ENCODE measurements at places on chromosomes 3 and 15.

GRCh38 chr3:22016197-22016596, 265.2 kb upstream of the ZNF385D start:
- H3K27ac ChIP-seq = no peak overlapping the region
- no peaks in the 10 kb centered on the region for H3K4me1 ChIP-seq
- no peak overlapping the region for H3K4me3 ChIP-seq
- DNase-seq = no peak
- H3K27me3 ChIP-seq = no peaks in the 10 kb centered on the region

DNA sequence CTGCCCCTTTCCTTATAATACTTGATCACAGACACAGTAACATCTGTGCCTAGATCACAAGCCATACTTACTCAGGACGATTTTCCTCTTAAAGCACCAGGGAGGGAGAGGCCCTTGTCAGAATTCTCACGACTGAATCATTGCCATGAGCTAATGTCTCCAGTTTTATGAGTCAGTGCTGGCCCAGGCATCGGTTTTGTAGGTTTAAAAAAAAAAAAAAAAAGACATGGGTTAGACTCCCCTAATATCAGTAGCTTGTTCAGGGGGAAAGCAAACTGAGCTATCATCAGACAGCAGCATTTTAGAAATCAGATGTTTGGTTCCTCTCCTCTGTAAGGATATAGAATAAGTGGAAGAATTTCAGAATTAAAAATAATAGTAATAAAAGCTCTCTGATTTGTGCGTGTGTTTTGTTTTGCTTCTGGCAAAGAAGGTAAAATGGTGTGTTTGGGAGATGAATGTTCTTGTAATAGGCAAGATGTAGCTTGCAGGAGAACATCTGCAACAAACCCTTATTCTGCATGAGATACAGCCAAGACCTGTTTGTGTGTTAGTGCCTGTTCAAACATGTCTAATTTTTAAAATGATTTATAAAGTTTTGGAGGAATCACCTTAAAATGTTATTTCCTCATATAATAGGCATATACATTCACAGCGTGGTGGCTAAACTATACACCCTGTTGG, 193.6 kb downstream of the TP63 start:
- H3K36me3 ChIP-seq = no peaks in the 10 kb centered on the region
- H3K4me1 ChIP-seq = no peaks in the 10 kb centered on the region
- peak; percentile 91 for DNase-seq
- no peak overlapping the region for H3K4me3 ChIP-seq
- no peak overlapping the region for H3K27ac ChIP-seq

GRCh38 chr3:2141482-2141881, 42.8 kb downstream of the CNTN4 start:
- no peak overlapping the region for H3K4me3 ChIP-seq
- DNase-seq = no peak

DNA sequence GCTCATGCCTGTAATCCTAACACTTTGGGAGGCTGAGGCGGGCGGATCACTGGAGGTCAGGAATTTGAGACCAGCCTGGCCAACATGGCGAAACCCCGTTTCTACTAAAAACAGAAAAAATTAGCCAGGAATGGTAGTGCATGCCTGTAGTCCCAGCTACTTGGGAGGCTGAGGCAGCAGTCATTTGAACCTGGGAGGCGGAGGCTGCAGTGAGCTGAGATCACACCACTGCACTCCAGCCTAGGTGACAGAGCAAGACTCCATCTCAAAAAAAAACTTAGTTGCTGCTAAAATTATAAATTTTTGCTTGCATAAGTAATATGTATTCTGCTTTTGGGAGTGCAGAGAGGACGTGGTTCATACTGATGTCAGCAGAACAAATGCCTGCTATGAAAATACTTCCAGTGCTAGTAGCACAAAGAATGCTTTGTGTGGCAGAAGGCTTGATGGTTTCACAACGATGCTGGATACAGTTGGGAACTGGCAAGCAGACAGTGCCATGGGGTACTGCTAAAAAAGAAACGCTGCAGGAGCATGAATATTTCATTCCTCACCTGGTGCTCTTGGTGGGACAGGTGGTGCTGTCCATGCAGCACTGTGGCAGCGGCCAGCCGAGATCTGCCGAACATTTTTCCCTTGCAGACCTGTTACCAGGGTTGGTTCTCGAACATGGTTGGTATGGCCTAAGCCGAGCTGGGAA, 31.1 kb downstream of the FBXL22 start:
- DNase-seq = peak; percentile 47
- H3K36me3 ChIP-seq = peaks cover 27% of the 10 kb centered on the region
- H3K4me1 ChIP-seq = peaks cover 9% of the 10 kb centered on the region

- DNase-seq = peak; percentile 99
- H3K27ac ChIP-seq = peak overlapping the region; percentile 48
- H3K27me3 ChIP-seq = no peaks in the 10 kb centered on the region
- no peaks in the 10 kb centered on the region for H3K36me3 ChIP-seq
- peaks cover 7% of the 10 kb centered on the region for H3K4me1 ChIP-seq
- H3K4me3 ChIP-seq = no peak overlapping the region
Measured at GRCh38 chr3:101902041-101902440, 52.7 kb downstream of the NFKBIZ start.

DNA sequence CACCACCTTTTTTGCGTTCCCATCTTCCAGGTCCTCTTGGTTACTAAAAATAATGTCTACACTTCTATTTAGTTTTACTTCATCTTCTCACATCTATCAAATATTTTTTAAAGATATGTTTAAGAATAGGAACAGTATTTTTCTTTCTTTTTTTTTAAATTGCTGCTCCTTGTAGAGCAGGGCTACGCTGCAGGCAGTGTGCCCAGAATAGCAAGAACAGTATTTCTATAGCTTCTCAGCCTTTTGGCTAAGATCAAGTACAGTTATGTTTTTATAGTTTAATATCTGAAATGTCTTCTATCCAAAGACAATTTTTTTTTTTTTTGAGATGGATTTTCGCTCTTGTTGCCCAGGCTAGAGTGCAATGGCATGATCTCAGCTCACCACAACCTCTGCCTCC, 73.0 kb downstream of the MYO9A start:
- no peak for DNase-seq
- H3K36me3 ChIP-seq = peaks cover 8% of the 10 kb centered on the region
- H3K27ac ChIP-seq = no peak overlapping the region
- no peaks in the 10 kb centered on the region for H3K27me3 ChIP-seq

DNA sequence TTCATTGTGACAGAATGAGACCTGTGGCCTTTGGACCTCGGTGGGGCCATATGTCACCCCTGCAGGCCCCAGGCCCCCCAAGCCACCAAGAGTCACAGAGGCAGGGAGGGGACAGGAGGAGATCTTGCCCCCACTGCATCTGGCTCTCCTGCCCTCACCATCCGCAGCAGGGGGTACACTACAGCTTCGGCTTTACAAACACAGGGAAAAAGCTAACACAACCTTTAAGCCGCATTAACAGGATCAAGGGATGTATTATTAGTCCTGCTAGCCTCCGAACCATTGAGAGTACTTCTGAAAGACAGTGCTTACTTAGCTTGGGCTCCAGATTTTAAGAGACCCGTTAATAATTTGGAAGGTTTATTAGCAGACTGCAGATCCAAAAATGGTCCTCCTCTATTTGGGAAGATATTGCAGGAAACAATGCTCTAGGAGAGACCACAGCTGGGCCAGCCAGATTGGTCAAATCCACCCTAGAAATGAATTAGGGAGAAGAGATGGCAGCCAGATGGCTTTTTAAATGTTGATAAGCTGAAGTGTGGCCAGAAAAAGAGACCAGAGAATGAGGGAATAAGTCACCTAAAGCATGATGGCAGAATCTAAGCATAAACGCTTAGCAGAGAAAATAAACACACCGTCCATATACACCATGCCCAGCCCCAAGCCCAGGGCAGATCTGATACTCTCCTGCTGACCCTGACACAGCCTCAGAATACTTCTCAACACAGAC, 31.5 kb downstream of the SRGAP3 start:
- H3K4me3 ChIP-seq = no peak overlapping the region
- no peak overlapping the region for H3K27ac ChIP-seq
- no peaks in the 10 kb centered on the region for H3K4me1 ChIP-seq

DNA sequence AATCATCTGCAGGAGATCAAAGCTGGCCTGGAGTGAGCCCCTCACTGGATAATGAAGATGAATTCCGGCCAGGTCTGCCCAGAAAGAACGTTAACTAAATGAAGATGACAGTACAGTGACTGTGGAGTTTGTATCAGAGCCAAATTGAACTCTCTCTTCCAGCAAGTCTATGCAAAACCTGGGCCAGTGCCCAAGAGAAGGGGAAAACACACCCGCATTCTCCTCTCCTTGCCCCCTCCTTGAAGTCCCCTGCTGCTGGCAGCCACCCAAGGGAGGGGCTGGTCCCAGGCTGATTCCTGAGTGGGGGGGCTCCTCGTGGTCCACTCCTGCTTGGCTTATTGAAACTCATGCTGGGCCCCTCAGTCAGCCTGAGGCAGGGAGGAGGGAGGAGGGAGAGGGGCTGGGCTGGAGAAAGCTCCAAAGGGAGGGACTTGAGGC, 155.7 kb downstream of the RAB11A start:
- H3K36me3 ChIP-seq = no peaks in the 10 kb centered on the region
- H3K4me1 ChIP-seq = no peaks in the 10 kb centered on the region
- H3K27ac ChIP-seq = no peak overlapping the region

GRCh38 chr15:58064082-58064979, 1.2 kb downstream of the ALDH1A2 start:
- DNase-seq = no peak
- peaks cover 50% of the 10 kb centered on the region for H3K27me3 ChIP-seq
- H3K36me3 ChIP-seq = no peaks in the 10 kb centered on the region

GRCh38 chr15:64029633-64030032, 16.7 kb downstream of the DAPK2 start:
- H3K27me3 ChIP-seq = peaks cover 19% of the 10 kb centered on the region
- DNase-seq = no peak
- H3K36me3 ChIP-seq = no peaks in the 10 kb centered on the region
- no peak overlapping the region for H3K27ac ChIP-seq

DNA sequence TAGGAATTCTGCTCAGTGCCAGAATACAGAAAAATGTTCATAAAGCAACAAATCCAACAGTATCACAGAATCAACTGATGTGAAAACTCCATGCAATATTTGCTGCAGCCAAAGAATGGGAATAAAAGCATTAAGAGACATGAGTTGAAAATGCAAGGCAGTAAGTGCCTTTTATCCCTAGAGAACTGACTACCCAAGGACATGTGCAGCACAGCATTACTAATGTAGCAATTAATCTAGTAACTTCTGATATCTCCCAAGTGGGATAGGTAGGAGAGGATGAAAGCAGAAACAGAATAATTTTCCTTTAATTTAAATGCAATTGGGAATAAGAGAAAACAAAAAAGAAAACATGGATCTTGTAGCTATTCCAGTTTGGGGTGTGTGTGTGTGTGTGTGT, 497.5 kb upstream of the CBLB start:
- no peak overlapping the region for H3K27ac ChIP-seq
- H3K27me3 ChIP-seq = no peaks in the 10 kb centered on the region
- no peaks in the 10 kb centered on the region for H3K36me3 ChIP-seq
- H3K4me1 ChIP-seq = no peaks in the 10 kb centered on the region
- no peak overlapping the region for H3K4me3 ChIP-seq

- H3K27ac ChIP-seq = no peak overlapping the region
- DNase-seq = no peak
- no peaks in the 10 kb centered on the region for H3K4me1 ChIP-seq
- H3K36me3 ChIP-seq = no peaks in the 10 kb centered on the region
- H3K27me3 ChIP-seq = no peaks in the 10 kb centered on the region
Measured at GRCh38 chr3:61066800-61067199, 184.5 kb downstream of the FHIT start.

- no peaks in the 10 kb centered on the region for H3K27me3 ChIP-seq
- no peak overlapping the region for H3K27ac ChIP-seq
- no peak overlapping the region for H3K4me3 ChIP-seq
- H3K36me3 ChIP-seq = peaks cover 30% of the 10 kb centered on the region
Measured at GRCh38 chr3:49720855-49721595, 1.5 kb upstream of the AMIGO3 start.
